ENCODE measurements at places on chromosomes 16 and 17.

GRCh38 chr16:86396901-86397311, 113.4 kb upstream of the FOXF1 start:
- peak; percentile 72 for DNase-seq

- DNase-seq: no peak
Observed at GRCh38 chr16:67299269-67299668, 19.9 kb downstream of the PLEKHG4 start.

DNA sequence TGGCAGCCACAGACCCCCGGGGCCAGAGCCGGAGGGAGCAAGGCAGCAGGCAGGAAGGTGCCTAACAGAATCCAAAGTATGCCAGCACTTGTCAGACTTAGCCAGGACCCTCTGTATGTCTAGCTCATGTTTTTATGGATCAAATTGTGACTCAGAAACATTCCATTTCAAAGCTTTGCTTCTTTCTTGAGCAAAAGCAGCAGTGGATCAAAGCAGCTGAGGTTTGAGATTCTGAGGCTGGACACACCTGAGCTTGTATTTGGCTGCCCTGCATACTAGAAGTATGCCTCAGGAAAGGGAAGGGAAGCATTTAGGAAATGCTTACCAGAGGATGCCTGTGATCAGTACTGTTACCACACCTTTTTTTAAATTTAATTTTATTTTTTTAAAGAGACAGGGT, 5.7 kb upstream of the MYO1C start:
- DNase-seq: no peak

DNA sequence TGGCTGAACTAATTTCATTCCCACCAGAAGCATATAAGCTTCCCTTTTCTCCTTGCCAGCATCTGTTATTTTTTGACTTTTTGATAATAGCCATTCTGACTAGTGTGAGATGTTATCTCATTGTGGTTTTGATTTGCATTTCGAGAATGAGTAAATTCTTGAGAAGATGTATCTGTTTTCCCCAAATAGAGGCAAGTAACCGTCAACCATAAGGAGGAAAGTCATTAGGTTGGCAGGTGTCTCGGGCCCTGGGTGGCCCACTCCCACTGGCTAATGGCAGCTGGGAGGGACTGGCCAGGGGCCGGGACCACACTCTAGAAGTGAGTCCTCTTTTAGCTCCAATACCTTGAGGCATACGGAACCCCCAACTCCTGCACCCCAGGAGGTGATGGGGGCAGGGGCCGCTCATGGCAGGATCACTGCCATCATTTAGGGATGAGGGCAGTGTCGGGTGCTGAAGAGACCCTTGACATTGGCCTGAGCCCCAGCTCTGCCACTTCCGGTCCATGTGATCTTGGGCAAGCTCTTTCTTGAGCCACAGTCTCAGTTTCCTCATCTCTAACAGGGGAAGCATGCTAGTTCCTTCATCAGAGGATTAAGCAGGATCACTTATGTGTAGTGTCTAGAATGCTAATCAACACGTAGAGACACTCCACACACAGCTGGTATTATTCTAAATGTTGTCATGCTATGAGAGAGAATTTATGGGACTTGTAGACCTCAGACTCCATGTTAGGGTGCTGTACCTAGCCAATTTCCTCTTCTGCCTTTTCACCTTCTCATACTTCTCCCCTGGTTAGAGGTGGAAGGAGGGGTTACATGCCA, 44.3 kb downstream of the RGS9 start:
- no peak for DNase-seq

- DNase-seq: no peak
Observed at GRCh38 chr17:77696151-77696720, 262.3 kb upstream of the TNRC6C start.

- no peak for DNase-seq
Observed at GRCh38 chr17:83100853-83101391, 21.5 kb downstream of the METRNL start.

DNA sequence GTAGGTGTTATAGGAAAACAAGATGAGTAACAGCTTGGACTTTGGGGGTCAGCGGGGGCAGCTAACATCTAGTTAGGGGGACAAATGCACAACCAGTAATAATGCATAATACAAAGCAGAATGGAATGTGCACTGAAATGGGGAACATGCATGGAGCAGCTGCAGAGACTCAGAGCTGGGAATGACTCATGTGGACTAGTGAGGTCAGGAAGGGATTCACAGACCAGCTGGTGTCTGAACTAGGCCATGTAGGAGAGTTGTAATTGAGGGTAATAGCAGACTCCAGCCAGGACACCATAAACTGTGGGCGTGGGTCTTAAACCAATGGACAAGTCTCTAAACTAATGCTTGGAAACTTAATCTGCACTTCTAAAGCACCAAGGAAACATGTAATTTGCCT, 176.8 kb upstream of the ASIC2 start:
- DNase-seq: peak; percentile 73

- DNase-seq: peak; percentile 54
Observed at GRCh38 chr17:74042744-74043486, 160.6 kb upstream of the RPL38 start.

DNA sequence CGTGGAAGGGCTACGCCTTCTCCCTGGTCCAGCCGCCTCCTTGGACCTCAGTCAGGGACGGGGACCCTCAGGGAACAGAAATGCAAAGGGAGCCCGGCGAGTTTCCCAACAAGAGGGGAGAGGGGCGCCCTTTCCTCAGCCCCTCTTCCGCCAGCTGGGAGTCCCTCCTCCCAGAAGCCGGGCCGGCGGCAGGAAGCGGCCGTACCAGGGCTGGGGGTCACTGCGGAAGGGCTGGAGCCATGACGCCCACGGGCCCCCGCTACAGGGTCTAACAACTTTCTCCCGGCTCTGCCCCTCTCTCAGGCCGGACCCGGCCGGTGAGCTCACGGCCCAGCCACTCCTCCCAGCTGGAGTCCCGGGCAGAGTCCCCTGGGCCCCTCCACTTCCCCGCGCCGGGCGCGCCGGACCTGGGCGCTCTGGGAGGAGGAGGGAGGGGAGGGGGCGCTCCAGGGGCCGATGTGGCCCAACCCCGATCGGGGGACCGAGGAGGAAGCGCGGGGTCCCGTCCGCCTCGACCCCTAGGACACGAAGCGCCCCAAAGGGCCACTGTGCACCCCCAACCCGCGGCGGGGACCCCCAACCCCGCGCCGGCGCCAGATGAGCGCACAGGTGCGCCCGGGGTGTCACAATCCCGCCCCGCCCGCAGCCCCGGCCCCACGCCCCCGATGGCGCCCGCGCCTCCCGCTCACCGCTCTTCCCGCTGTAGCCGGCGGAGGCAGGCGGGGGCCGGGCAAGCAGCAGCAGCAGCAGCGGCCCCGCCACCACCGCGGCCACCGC, 578 bp downstream of the PGAP6 start:
- no peak for DNase-seq

- DNase-seq: no peak
Observed at GRCh38 chr16:50696126-50696525, 2.7 kb downstream of the NOD2 start.

DNA sequence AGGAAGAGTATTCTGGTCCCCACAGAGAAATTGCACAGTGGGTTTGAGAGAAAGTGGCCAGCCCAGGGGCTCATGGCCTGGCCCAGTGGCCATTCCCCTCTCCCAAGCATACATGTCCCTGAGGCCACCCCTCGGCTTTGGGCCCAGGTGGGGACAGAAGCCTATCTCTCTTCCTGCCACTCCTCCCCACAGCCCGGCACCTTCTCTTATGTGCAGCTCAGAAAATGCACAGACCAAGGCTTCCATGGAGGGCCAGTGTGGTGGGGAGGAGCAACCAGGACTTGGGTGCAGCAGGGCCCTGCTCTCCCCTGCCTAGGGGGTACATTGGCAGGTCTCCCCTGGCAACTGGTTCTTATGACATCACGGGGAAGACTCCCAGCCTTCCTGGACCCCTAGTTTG, at the start of gene C16orf90:
TSS of gene C16orf90 (minus strand) at position 314 of the 400 bp plus-strand sequence. CDS start at position 246, 68 bp downstream.
- no peak for DNase-seq

GRCh38 chr16:87072101-87072500, 245.1 kb downstream of the C16orf95 start:
- DNase-seq: no peak

- DNase-seq: peak; percentile 69
Observed at GRCh38 chr16:53872248-53873221, 168.6 kb downstream of the FTO start.

DNA sequence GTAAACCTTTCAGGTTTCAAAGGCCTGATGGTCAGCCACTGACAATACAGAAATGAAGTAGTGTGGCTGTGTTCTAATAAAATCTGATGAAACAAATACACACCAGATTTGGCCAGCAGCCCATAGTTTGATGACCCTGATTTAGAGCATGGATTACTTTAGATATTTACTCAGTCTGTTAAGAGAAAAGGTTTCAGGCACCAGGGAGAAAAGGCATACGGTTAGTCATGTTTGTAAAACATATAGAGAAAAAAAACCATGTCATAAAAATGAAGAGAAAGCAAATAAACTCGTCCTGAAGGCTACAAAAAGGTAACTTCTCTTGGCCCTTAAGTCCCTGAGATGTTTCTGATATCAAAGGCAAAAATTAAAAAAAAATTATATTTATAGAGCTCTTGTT, 112.1 kb downstream of the ADAMTS18 start:
- no peak for DNase-seq

DNA sequence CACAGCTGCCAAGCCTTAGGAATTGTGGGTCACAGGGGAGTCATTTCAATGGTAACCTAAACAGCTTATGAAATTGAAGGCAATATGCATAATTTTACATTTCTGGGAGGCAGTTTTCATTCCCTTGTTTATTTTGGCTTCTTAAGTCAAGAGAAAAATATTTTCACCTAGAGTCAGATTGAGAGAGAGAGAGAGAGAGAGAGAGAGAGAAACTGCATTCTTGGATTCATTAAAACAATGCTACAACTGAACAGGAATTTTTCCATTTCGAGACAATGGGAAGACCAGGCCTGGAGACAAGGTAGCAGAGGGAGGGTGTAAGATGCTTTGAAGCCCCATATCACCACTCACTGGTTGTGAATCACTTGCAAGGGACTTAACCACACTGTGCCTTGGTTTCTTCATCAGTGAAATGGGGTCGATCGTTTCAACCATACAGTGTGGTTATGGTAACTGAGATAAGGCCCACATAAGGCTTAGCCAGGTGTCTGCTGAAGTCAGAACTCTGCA, 224.7 kb upstream of the IRX3 start:
- DNase-seq: peak; percentile 62

DNA sequence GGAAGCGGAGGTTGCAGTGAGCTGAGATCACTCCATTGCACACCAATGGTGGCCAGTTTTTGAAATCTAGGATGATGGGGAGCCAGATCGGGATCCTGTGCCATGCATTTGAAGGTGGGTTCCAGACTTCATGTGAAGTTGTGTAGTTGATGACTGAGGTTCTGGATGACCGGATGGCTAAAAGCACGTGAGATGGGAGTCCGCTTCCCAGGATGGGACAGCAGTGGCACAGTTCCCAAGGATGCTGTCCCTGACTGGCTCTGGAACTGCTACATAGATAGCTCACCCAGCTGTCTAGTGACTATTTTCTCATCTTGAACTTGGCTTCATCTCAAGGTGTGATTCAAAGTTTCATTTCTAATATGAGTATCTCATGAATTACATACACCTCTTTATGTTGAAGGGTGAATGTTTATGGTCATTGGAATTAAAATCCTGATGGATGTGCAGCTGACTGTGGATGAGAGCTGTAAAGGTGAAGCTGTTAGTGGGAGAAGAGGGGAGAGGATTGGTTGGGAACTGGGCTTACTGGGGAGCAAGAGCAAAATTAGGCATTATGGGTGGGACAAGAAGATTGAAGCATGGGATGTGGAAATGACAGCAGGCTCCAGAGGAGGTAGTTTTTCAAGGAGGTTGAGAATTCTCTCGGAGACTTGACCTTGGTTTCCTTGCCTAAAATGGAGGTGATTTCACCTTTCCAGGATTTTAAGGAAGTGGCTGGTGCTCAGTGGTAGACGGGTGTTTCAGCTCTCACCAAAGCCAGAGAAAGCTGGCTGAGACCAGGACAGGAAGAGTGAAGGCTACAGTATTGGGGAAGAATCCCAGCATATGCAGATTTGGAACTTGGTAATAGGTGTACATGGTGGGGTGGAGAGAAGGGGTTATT, 8.2 kb downstream of the TUFM start:
- DNase-seq: no peak

DNA sequence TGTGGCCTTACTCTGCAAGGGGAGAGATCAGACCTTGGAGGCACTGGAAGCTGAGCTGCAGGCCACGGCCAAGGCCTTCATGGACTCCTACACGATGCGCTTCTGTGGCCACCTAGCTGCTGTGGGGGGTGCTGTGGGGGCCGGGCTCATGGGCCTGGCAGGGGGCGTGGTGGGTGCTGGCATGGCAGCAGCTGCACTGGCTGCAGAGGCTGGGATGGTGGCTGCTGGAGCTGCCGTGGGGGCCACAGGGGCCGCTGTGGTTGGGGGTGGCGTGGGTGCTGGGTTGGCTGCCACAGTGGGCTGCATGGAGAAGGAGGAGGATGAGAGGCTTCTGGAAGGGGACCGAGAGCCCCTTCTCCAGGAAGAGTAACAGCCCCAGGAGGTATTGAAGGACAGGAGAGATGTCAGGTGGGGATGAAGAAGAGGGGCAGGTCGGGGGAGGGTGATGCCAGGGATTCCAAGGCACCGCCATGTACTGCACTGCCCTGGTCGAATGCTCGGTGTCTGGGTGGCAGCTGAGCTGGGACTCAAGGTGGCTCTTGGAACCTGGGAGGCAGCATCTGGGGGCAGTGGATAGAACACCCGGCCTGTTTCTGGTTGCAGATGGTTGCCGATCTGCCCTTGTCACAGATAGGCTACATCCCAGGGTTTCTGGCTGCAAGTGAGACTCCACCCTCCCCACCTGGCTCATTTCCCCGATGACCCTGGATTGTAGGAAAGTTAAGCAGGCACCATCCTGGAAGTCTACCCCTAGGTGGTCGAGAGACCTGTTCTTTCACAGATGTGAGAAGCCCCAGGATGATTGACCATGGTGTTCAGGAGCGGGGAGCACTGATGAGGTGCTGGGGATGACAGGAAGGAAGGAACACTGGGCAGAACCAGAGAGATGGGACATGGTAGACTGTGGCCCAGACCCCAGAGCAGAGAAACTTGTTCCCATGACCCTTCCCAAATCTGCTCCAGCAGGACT, 5.1 kb downstream of the RNF112 start:
- no peak for DNase-seq

DNA sequence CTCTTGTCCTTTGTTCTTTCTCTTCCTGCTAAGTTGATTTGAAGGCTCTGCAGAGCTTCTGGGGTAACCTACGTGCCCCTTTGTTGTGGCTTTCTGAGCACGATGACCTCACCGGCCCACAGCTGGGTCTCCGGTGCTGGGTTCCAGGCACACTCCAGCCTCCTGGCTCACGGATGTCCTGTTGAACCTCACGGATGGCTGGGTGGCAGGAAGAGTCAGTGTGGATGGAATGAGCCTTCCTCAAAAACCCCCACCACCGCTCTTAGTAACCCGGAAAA, 116.0 kb downstream of the SOCS1 start:
- no peak for DNase-seq
